Iris pigment epithelial cell (primary cell): ENCODE measurements at places on chromosomes 4 and X.

GRCh38 chrX:7067256-7067655 lies 80.3 kb upstream of the STS start:
- DNase-seq: no peak

- peak; percentile 75 for DNase-seq
These were observed 78.3 kb downstream of the GASK1B start for GRCh38 chr4:158094413-158095134.

- DNase-seq: no peak
These were observed 32.3 kb upstream of the IRF2 start for GRCh38 chr4:184506527-184507121.

GRCh38 chr4:87919941-87920340 lies 55.6 kb upstream of the SPP1 start:
- no peak for DNase-seq

DNA sequence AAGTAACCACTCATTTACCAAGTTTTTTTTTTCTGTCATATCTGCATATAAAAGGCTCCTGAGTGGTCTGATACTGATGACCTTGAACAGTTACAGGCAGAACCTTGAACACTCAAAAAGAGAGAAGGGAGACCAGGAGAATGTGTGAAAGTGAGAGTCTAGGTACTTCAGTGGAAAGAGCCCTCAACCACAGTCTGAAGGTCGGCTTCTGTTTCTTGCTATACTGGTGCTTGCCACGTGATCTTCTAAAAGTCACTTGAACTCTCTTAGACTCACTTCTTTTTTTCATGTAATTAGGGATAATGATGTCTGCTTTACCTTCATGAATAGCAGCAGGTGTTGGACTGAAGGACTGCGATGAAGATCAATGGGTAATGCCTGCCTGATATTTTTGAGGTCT lies 22.8 kb downstream of the GABRB1 start:
- no peak for DNase-seq

- DNase-seq: no peak
These were observed 19.4 kb downstream of the FAM9C start for GRCh38 chrX:13024986-13025385.

DNA sequence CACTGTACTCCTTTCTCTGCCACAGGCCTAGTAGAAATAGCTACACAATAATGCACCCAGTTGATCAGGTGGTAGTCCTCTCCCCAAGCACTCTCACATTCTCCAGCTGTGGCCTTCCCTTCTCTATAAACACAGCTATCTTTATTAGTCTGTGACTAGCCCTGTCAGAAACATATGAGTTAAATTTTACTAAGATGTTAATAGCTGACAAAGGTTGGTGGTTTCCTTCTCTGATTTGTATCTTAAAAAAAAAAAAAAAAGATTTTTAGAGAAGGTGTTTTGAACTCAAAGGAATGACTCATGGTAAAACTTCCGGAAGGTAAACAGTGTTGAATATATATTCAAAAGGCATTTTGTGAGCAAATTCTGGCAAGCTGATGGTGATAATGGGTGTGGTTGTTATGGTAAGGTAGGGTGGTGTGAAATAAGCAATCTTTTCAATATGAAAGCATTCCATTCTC lies 327.4 kb downstream of the PPP3CA start:
- DNase-seq: peak; percentile 29

DNA sequence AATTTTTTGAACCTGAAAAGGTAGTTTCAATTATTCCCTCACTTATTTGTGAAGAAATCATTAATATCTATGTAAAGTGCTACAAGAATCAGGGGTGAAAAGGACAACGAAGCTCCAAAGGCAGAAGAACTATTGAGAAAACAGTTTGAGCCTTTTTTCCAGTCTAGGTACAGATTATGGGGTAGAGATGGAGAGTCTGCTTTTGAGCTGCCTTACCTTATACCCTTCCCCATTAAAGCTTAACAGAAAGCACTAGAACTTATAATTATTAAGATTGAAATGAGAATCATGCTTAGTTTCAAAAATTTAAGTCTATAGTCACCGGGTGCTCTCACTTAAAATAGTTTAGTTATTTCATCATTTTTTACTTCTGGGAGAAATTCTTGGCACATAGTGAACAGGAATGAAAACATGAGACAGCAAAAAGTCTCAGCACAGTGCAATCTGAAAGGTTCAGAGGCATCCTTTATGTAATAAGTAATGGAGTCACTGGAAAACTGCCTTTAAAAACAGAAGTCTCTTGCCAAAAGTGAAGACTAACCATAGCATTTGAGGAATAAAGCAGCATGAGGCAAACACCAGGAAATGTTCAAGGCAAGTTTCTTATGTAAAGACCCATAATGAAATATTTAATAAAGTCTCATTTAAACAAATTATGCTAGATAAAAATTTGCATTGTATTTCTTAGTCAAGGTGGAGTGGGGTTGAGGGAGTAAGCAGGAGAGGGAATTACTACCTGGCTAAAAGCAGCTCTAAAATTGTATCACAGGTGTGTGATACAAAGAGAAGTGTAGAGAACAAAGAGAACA lies 5.1 kb upstream of the DCLK2 start:
- peak; percentile 93 for DNase-seq

GRCh38 chr4:102627831-102628523 lies 126.8 kb downstream of the NFKB1 start:
- DNase-seq: peak; percentile 78

DNA sequence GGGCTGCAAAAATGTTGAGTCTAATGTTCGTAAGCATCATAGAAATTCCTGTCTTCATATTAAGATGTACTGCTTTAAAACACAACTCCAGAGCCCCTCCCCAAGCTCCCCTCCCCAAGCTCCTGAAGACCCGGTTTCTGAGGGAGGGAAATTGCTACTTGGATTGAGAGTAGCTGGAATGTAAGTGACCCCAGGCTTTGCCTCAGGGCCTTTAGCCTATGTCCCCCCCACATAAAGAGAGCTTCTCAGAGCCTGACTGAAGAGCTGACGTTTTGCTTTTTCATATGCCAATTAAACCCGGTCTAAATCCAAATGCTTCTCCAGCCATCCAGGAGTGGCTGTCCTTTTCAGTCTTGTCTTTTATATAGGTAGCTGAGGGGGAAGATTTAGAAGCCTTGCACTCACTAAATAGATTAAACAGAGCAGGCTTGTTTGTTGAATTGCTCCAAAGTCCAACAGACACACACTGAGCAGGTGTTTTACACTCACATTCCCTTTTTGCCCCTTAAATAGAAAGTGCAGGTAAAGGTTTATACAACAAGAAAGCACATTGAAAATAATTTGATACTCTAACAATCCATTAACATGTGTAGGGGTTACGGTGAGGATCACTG lies 19.6 kb downstream of the ARX start:
- DNase-seq: no peak

GRCh38 chr4:158929939-158930638 lies 161.3 kb downstream of the FNIP2 start:
- DNase-seq: peak; percentile 62

DNA sequence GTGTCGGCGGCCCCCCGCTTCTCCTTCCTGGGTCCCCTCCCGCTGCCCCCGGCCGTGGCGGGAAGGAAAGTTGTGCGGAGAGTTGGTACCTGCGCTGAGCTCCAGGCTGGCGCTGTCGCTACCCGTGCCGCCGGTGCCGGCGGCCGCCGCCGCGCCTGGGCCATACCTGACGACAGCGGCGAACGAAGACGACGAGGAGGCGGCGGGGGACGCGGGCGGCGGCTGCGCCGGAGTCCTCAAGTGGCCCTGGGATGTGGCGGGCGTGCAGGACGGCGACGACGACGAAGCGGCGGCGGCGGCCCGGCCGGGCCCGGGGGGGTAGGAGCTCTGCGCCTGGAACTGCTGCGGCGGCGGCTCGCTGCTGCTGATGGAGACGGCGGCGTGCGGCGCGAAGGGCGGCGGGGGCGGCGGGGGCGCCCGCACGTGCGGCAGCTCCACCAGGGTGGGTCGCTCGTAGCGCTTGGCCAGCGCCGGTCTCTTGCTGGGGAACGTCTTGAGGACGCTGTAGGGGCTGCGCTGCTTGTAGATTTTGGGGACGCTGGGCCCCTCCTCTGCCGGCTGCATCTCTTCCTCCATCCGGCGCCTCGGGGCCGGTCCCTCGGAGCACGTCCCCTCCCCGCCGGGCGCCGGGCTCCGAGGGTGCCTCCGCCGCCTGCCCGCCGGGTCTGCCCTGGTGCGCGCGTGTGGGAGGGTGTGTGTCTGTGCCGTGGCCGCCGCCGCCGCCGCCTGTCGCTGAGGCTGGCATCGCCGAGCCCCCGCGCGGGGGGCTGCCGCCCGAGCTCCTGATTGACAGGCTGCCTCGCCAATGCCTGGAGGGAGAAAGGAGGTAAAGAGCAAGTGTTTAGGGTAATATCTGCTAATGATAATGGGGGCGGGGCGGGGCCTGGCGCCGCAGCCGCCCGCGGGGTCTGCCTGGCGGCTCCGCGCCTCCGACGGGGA lies 618 bp downstream of the BEND4 start:
- DNase-seq: no peak

- no peak for DNase-seq
These were observed 1.6 kb upstream of the LNX1 start for GRCh38 chr4:53592686-53593501.

- DNase-seq: no peak
These were observed 170.8 kb upstream of the SPANXN4 start for GRCh38 chrX:142854970-142855369.

DNA sequence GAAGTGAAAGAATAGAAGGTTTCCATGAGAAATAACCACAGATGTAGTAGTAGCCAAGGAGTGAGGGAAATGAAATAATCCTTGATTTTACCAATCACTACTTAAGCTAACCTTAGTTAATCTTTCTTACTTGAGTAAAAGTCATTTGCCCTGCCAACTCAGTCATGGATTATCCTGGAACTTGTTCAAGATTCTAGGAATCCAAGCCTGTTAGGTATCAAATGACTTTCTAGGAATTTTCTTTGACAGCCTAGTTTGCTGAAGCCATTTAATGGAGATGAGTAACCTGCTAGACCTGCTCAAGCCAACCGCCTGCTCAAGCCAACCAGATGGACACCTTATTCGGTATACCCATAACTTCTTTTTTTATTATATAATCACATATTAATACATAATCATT lies 180.5 kb downstream of the KLHL13 start:
- no peak for DNase-seq

DNA sequence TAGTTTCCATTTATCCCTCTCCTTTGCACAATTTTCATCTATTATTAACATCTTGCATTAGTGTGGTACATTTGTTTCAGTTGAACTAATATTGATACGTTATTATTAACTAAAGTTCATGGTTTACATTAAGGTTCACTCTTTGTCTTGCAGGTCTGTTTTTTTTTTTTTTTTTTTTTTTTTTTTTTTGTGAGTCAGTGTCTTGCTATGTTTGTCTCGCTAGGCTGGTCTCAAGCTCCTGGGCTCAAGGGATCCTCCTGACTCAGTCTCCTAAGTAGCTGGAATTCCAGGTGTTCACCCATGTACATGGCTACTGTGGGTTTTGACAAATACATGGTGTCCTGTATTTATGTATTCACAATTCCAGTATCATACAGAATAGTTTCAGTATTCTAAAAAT lies 6.8 kb downstream of the TBC1D19 start:
- peak; percentile 69 for DNase-seq

DNA sequence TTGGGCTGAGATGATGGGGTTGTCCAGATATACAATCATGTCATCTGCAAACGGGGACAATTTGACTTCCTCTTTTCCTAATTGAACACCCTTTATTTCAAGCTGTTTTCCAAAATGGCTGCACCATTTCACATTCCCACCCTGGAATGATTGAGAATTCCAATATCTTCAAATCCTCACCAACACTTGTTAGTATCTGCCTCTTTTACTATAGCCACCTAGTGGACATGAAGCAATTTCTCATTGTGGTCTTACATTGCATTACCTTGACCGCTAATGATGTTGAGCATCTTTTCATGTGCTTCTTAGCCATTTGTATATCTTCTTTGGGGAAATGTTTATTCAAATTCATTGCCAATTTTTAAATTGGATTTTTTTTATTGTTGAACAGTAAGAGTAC lies 364.8 kb downstream of the SMARCA1 start:
- no peak for DNase-seq

GRCh38 chrX:50618788-50619558 lies 148.3 kb upstream of the DGKK start:
- DNase-seq: peak; percentile 8

- no peak for DNase-seq
These were observed 191.7 kb upstream of the RASGEF1B start for GRCh38 chr4:81663368-81663767.

GRCh38 chr4:153943738-153944415 lies 155.0 kb upstream of the SFRP2 start:
- DNase-seq: no peak

GRCh38 chr4:183483997-183484396 lies 20.9 kb upstream of the ING2 start:
- DNase-seq: no peak

GRCh38 chrX:96453139-96453538 lies 231.5 kb upstream of the DIAPH2 start:
- no peak for DNase-seq

GRCh38 chrX:118669435-118669834 lies 58.0 kb upstream of the IL13RA1 start:
- DNase-seq: no peak

DNA sequence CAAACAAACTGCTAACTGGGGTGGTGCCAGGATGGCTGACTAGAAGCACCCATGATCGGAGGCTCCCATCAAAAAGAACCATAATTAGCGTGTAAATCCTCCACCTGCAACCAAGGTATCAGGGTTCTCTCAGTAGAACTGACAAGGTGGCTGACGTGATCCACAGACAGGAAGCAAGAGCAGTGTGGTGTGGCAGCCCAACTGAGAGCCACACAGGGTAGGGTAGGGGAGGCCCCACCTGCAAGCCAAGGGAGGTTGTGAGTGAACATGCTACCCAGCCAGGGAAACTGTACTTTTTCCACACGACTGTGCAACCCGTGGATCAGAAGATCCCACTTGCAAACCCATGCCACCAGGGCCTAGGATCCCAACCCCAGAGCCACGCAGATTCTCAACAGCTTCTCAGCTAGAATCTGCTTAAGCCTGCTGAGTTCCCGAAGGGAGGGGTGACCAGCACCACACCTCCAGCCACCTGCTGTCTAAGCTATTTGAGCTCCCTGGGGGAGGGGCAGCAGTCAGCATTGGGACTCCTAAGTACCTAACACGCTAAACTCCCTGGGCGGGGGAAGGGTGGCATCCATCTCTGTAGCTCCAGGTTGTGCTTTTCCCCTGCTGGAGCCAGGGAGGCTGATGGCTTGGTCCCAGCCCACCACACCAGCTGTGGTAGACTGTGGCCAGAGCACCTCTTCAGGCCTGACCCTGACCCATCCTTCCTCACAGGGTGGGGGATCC lies 425.1 kb downstream of the GPM6A start:
- DNase-seq: no peak
